CMK (cell line): ENCODE measurements at places on chromosomes 3 and 15.

DNA sequence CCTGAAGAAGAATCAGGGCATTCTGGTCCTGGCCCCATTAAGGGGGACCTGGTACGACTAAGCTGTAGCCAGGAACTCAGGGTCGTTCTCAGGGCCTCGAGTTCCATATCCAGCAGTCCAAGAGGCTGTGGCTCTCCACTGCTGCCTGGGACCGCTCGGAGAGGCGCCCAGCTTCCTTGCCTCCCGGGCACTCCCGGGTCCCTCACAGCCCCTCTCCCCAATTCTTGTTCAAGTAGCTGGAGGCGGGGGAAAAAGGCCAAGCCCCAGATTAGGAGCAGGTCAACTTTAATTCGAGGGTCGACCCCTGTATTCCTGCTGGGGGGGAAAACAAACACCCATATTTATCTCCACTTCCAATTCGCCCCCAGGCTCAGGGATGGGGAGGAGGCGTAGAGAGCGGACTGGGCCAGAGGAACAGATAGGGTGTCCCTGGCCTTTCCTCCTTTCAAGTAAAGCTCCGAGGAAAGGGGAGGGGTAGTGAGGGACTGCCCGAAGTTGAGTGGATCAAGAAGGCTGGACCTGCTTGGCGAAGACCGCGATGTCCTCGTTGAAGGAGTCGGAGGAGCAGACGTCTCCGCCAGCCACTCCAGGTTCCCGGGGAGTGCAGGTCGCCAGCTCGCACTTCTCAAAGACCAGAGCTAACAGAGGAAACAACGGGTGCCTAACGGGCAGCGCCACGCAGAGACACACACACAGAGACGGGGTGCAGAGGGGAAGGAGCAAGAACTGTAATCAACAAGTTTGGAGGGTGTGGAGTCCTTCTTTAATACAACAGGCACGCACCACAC is 4.4 kb downstream of the MEIS2 start:
- no peak for DNase-seq

DNA sequence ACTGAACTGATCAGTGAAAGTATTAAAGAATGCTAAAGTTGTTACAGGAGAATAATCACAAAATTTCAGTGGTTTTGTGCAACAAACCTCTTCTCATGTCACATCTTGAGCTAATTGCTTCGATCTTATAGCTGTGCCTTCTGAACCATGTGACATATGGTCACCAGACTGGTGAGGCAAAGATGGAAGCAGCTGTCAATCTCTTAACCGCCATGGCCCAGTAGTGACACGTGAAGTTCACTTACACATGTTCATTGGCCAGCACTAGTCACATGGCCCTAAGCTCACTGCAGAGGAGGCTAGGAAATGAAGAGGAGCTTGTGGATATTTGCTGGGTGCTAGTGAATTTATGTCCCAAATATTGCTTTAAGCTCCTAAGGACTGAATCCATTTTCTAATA is 32.5 kb downstream of the BOC start:
- DNase-seq, result no peak

DNA sequence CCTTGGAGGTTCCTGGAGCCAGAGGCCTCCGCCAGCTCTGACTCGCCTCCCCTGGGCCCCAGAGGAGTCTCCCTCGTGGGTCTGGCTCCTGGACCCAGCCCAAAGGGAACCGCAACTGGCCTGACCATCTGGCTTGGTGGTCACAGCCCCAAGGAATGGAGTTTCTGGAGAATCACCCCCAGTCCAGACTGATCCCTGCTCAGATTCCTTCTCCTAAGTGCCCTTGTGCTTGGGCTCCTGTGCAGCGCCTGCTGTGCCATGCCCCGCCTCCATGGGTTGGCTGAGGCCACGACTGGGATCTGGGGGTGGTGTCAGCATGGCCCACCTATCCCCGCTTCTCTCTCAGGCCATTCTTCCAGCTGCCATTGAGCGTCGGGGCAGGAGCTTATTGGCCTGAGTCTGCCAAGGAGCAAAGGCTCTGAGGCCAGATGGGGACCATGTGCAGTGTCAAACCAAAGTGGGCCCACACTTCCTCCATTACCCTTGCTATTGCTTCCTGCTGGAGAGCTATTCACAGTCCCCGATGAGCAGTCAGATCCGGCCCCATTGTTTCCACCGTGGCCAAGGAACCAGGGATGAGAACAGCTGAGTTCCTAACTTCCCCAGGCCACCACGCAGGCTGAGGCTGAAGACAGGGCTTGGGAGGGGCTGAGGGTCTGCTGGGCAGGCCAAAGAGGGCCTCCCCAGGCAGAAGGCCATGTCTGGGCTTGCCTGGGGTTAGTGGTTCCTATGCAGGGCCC is 19.0 kb downstream of the CSPG4 start:
- no peak for DNase-seq

DNA sequence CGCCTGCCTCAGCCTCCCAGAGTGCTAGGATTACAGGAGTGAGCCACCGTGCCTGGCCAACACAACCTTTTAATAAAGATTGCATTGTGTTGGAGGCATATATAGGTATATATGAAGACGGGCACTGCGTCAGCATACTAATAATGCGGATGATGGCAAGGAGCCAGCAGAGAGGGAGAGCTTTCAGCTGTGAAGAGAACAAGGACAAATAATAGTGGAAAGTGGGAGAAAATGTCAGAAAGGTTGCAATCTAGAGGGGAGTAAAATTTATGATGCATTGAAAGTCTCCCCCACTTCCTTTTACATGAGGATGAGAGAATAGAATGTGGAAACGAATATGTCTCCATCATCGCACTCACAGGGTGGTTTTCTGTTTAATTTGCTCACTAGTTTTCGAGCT is 170.5 kb upstream of the TBL1XR1 start:
- DNase-seq, result no peak

DNA sequence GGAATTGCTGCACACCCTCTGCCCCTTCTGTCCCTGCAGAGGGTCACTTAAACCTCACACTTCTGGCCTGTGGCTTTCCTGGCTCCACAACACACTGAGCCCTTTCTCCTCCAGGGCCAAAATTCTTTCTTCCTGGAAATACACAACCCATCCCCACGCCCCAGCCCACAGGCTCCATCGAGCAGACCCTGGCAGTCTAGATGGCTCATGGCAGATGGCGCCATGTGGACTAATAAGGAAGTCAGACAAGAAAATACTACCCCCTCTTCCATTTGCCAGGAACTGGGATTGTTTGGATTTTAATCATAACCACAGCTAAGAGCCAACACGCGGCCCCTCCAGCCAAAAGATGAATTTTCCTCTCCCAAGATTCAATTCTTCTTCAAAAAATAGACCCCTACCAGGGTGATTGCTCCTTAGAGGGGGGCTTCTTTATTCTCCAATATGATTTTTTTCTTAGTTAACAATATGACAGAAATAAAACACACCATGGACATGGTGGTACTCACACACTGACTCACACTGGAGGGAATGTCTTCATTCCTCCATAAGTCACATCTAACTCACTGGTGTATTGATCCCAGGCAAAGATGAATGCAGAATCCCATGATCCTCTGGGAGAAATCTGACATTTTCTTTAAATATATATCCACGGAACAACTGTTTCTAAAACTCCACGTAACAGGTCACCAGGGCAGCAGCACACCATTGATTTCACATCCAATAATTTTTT is 111.5 kb downstream of the NTRK3 start:
- no peak for DNase-seq

- no peak for DNase-seq
Measured at GRCh38 chr3:50620820-50621219, 3.9 kb downstream of the MAPKAPK3 start.

- DNase-seq, result no peak
Measured at GRCh38 chr15:82551646-82552247, 11.5 kb upstream of the RPS17 start.

DNA sequence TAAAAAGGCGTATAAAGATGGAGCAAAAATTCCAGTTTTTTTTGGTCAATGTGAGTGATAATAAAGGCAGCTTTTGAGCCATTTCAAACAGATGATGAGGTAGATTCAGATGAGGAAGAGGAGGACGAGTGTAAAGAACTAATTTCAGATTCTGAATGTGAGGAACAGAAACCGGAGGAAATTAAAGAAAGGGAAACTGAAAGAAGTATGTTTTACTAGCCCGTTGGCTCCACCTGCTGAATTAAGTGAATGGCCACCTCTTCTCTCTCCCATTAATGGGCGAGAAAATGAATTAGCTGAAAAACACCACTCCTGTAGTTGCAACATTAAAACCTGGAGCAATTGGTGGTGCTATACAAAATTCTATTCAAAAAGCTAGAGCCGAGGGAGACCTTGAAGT is 55.4 kb downstream of the CYP19A1 start:
- DNase-seq, result no peak

GRCh38 chr15:80068578-80068977 is 9.1 kb downstream of the ZFAND6 start:
- no peak for DNase-seq

- no peak for DNase-seq
Measured at GRCh38 chr15:29686445-29687203, 135.6 kb downstream of the TJP1 start.

DNA sequence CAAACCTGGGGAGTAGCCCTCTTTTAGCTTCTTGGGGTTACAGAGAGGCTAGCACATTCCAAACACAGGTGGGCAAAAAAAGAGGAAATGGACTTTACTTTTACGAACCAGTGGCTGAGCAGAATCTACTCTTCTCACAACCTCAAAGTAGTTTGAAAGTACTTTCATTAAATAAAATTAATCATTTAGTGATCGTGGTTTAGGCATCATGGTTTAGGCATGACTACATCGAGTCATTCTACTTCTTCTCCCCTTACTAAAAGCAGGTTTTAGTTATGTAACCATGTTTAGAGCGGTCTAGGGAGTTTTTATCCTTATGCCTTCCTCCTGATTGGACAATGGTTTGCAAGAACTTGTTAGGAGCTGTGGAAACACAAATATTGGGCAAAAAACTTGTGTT is 2.5 kb upstream of the GREM1 start:
- DNase-seq, result no peak

GRCh38 chr3:71176366-71176765 is 407.2 kb downstream of the FOXP1 start:
- DNase-seq, result no peak

- DNase-seq, result no peak
Measured at GRCh38 chr3:52829482-52829881, 990 bp downstream of the ITIH4 start.

DNA sequence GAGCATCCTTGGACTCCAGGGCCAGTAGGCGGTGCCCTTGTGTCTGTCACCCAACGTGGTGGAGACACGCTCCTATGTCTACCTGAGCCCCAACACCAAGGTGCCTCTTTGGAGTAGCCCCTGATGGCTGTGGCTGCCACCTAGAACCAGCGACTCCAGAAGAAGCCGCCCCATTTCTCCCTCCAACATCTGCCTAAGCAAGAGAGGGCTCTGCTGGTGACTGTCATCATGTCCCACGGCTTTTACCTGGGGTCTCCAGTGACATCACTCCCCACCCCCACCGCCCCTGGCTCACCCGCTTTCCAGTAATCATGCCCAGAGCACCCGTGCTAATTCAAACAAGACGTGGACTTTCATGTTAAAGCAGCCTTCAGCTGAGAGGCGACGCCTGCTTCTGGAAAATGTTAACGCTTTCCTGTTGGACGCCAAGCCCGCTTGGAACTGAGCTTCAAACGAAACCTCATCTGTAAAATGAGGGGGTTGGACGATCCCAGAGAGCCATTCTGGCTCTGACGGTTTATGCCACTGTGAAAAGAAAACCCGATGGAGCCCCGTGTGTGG is 57.0 kb downstream of the ISG20 start:
- DNase-seq, result no peak

- DNase-seq, result no peak
Measured at GRCh38 chr15:73979636-73980035, 12.5 kb downstream of the STOML1 start.

DNA sequence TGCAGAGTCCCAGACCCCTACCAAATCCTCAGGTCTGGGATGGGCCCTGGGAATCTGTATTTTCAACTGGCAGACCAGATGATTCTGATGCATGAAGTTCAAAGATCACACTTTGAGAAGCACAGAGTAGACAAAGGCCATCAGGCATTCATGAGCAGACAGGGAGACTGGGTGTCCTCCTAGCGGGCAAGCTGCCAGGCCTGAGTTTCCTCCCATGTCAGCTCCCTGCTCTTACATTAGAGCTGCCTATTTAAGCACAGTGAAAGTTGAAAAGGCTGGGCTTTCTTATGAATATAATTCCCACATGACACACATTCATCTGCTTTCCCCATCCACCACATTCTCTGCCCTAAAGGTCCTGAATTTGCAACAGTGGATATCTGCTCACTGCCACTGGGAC is 14.0 kb downstream of the CAPN3 start:
- DNase-seq, result no peak

DNA sequence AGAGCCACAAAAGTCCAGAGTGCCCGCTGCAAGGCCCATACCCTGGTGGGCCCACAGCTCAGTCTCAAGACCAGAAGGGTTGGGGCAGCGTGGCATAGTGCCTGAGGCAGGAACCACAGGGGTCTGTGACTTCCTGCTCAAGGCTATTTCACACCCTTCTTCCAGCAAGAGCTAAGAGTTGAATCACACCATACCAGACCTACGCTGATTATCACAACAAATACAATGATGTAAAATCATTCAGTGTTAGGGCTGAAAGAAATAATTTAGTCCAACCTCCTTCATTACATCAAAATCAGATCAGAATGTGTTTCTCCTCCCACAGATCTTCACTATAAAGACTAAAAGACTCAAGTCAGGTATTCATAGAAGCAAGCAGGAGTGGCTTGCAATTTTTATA is 27.8 kb upstream of the ST8SIA2 start:
- DNase-seq, result no peak

DNA sequence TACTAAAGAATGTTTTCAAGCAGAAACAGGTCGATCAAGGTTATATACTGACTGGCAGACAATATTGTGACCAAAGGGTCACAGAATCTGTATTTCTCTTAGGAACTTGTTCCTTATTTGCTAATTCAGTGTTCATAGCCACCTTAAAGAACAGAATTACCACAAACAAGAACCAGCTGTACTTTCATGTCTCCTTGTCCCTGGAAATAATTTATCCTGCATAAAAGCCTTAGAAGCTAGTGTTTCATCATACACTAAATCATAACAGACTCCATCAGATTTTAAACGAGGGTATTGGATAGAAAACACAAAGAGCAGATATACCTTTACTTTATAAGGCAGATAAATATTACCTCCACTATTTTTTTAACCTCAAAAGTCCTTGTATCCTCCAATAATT is 6.4 kb downstream of the DNAJC19 start:
- no peak for DNase-seq

GRCh38 chr15:55552926-55553325 is 35.2 kb downstream of the PYGO1 start:
- DNase-seq, result no peak

DNA sequence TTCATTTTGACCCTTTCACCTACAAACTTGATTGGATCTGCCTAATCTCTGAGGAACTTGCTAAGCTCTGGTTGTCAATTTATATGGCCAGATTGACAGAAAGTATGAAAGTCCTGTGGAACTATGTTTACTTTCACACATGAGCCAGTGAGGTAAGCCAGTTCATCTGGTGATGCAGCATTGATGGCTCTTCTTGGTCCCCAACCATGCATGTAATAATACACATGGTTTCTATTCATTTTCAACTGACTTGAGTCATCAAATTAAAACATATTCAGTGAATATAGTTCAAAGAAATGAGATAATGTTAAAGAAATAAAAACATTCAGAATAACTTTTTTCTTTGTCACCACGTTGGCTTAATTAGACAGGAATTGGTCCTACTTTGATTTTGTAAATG is 336.1 kb upstream of the THBS1 start:
- DNase-seq, result no peak

- no peak for DNase-seq
Measured at GRCh38 chr3:150074697-150075416, 104.2 kb upstream of the PFN2 start.
